CD4-positive, alpha-beta T cell treated with Interleukin-12 subunit alpha and Interleukin-12 subunit beta, for 1 hour (primary cell): ENCODE measurements at places on chromosomes 13 and 19.

DNA sequence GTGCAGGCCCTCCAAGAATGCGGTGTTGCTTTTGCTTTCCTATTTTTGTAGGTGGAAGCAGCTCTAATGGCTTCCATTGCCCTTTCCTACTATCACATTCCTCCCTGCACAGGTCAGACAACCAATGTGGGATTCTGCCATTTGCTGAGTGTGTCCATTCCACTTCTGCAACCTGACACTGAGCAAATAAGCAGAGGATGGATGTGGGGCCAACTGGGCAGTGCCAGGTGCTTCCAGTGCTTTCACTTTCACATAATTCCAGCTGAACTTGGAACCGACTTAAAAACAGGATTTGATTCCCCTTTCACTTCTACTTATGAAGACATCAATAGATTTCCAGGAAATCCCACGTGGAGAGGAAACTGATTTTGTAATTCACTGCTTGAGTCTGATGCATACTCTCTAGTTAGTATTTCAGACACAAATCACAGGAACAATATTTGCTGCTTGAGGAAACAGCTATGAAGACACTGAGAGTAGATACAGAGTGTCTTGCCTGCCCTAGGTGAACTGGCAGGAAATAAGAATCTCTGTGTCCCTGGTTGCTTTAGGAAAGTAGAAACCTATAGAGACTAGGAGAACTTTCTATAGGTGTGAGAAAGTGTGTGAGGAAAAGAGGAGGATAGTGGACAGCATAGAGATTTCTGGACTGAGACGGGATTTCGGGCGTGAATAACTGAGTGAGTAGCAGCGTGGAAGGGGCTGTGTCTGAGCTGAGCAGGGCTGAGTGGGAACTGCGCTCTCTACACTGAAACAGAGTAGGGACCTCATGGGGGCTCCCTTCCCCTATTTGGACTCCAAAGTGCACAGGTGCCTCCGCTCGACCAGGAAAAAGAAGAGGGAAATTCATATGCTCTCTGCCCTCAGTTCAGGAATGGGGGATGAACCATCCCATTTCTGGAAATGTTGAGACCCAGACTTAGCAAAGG is 22.5 kb downstream of the LGALS16 start:
- DNase-seq, result no peak

- peak; percentile 87 for DNase-seq
These were observed at the start of gene CERS4 for GRCh38 chr19:8208922-8209461. TSS of gene CERS4 (plus strand) at chr19:8209370. CDS start at chr19:8251077, 41,707 bp downstream.

- no peak for DNase-seq
These were observed 66.8 kb downstream of the CDK8 start for GRCh38 chr13:26320766-26321165.

DNA sequence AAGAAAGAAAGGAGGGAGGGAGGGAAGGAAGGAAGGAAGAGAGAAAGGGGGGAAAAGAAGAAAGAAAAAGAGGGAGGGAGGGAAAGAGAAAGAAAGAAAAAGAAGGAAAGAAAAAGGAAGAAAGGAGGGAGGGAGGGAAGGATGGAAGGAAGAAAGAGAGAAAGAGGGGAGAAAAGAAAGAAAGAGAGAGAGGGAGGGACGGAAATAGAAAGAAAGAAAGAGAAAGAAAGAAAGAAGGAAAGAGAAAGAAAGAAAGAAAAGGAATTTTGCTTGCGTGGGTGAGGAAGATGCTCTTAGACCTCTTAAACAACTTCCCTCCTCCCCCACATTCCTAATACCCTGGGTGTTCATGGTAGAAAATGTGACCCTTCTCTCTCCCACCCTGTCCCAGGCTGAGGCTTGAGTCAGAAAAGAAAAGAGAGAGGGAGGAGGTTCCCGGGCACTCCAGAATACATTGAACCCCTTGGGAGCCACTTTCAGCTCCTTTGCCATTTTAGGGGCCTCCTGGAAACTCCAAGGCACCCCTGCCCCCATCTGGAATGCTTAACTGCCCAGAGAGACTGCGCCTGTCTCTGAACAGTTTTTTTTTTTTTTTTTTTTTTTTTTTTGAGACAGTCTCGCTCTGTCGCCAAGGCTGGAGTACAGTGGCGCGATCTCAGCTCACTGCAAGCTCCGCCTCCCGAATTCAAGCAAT is 9.2 kb upstream of the KANK3 start:
- DNase-seq, result no peak

GRCh38 chr13:23510544-23510916 is 59.7 kb upstream of the TNFRSF19 start:
- DNase-seq, result no peak

DNA sequence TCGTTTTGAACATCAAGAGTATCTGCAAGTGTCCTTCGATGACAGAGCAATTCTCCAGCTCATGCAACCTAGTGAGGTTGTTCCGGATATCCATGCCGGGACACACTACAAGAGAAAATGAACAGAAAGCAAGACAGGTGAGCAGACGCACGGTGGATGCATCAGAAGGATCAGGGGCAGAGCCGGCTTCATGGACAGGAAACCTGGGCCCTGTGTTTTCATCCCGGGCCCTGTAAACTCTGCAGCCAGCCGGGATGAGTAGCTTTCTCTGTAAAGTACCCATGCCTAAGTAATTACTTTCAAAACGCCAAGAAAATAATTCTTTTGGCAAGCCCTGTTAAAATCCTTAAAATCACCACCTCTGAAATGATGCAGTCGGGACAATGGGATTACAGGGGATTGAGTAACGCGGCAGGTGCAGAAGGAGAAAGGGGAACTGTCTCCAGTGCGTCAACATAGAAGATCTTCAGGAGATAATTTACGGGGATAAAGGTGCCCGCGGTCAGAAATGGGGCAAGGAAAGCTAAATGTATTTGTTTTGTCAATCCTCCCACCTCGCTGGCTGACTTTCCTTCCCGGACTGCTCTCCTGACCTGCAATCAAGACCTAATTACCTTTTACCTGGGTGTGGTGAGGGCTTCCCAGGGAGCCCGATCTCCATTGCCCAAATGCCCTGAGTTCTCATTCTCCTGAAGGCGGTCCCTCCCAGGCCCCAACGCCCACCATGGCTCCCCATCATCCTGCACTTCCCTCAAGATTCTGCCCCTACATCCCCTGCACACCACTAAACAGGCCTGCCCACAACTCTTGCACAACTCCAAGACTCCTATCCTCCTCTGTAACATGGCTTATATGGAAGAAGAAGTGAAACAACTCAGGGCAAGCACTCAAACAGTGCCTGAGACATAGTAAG is 26.2 kb downstream of the INSR start:
- no peak for DNase-seq

DNA sequence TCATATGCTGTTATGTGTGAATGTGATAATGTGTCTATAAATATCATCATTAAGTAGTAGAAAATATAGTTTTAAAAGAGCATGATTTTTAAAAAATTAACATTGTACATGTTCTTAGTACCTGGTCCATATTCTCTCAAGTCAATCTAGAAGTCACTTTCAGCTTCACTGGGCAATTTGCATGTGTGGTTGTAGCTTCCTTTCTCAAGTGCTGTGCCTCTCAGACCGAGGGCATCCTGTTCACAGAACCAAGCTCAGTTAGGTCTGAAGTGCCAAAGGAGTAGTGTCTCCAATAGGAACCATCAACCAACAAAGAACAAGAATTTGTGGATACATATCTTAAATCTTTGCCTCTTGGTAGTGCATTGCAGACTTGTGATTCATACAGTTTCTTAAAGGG is 541.8 kb upstream of the SLC10A2 start:
- no peak for DNase-seq

DNA sequence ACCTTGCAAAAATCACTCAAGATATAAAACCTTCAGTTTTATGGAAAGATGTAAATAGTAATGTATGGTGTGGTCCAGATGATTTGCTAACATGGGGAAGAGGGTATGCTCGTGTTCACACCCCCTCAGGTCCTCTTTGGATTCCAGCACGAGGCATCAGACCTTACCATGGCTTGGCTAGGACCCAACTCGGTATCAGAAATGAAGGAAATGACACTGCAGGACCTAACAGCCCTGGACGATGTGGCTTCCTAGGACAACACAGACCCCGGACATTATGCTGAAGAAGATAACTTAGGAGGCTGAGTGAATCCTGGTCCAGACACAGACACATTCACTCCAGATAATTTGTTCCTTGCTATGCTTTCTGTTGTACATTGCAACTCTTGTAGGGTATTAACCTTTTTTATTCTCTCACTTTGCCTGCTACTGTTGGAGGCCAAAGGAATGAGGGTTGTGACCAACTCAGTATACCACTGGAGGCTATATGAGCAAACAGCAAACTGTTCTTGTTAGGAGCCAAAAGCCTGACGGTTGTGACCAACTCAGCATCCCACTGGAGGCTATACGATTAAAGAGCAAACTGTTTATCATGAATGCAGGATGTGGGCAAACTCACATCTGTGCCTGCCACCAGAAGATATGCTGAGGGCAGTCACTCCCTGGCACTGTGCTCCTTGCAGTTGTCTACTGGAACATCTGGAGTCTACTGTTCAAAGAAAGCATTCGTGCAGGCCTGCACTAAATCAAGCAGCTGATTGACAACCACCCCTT is 121.7 kb downstream of the ZNF429 start:
- no peak for DNase-seq

- DNase-seq, result peak; percentile 27
These were observed 17.5 kb downstream of the MIPEP start for GRCh38 chr13:23871616-23872220.
